Stimulated activated CD4-positive, alpha-beta T cell treated with anti-CD3 and anti-CD28 coated beads, Interleukin-1b, Interleukin-23, amount 100 ng/mL, for 48 hours (primary cell): ENCODE measurements at places on chromosomes 2 and 18.

- no peak for DNase-seq
These were observed 10.9 kb downstream of the SERPINB12 start for GRCh38 chr18:63553081-63553480.

DNA sequence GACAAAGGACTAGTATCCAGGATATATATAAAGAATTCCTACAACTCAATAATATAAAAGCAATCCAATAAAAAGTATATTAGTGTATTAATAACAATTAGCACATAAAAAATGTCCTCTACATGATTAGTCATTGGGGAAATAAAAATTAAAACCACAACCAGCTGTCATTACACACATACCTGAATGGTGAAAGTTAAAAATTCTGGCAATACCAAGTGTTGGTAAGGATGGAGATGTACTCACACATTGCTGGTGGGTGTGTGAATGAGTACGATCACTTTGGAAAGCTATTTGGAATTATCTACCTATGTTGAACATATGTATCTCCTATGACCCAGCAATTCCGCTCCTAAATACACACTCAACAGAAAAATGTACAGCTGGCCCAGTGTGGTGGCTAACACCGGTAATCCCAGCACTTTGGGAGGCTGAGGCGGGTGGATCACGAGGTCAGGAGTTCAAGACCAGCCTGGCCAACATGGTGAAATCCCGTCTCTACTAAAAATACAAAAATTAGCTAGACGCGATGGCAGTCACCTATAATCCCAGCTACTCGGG, 14.3 kb upstream of the NOL10 start:
- DNase-seq, result no peak

DNA sequence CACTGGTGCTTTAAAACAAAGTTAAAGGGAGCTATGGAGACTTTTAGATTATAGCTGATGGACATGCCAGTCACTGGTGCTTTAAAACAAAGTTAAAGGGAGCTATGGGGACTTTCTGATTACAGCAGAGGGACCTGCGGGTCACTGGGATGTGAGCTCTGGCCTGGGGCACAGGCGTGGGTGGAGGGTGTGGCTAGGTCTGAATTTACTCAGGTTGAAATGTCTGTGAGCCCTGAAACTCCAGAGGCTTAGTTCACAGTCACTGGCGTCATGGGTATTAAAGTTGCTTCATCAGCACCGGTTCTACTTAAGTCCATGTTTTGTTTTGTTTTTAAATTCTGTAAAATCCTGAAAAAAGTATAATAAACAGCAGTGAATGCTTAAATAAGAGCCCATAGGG, 49.0 kb upstream of the TMEM18 start:
- no peak for DNase-seq

DNA sequence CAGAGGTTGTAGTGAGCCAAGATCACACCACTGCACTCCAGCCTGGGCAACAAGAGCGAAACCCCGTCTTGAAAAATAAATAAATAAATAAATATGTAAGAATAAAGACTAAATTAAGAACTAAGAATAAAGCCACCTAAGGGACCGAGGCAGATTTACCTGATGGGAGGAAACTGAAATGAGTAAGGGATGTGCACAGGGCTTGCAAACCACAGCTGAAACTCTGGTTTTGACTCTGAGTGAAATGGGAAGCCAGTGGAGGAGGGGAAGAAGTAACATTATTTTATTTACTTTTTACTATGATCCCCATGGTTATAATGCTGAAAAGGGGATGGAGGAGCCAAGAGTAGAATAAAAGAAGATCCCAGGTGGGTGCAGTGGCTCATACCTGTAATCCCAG, 107.3 kb downstream of the CABYR start:
- DNase-seq, result peak; percentile 4

DNA sequence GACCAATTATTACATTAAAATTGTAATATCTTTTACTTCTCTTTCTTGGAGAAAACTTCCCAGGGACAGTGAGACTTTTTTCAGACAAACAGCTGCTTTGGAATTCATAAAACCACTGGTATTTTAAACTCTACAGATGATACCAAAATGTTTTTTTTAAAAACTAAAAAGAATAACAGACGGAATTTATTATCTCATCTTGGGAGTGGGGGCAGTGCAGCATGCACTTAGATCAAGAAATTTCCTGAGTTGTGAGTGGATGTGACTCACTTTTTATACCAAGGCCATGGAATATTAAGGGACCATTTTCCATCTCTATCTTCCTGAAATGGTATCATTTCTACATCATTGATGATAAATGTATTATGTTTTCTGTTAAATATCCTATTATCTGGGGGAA, 422.8 kb upstream of the HNRNPA3 start:
- no peak for DNase-seq

GRCh38 chr18:3985664-3986063, 469.4 kb downstream of the DLGAP1 start:
- DNase-seq, result no peak

GRCh38 chr2:223868005-223868404, 30.6 kb upstream of the AP1S3 start:
- DNase-seq, result no peak

DNA sequence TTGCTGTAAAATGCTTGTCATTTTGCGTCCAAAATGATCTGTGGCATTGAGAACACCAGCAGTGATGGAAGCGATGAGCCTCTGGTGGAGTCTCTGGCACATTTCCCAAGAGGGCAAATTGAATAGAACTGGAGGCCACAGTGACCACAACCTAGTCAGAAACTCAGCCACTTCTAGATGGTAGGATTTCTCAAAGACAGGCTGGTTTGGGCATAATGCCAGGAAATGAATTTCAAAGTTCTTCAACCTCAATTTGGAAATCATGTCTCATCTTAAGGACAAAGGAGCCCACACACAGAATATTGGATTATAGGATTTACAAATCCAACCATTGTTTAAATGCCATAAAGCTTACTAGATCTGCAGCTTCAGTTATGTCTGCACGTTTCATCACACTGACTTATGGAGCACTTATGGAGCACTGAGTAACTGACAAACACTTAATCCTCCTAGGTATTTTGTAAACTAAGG, 132.1 kb downstream of the COL6A3 start:
- no peak for DNase-seq

GRCh38 chr2:70553334-70553583, 367 bp downstream of the TGFA start:
- DNase-seq, result no peak

DNA sequence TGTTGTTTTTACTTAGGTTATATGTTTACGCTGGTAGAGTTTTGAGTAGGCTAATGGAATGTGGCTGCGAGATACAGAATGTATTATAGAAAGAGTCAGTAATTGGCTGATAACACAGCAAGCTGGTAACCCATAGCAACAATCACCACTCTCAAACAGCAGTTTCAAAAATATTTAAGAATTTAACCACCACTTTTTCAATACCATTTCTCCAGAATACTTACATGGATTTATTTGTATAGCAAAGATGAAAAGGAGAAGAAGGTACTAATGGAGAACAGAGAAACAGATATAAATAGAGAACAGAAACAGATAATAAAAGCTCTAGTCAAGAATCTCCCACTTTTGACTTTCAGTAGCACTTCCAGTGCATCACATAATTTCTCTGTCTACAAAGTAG, 188.3 kb upstream of the SLC39A10 start:
- DNase-seq, result no peak

GRCh38 chr2:138084206-138084605, 119.9 kb downstream of the HNMT start:
- no peak for DNase-seq

- no peak for DNase-seq
These were observed 167.7 kb downstream of the TMEM247 start for GRCh38 chr2:46647041-46647440.

- DNase-seq, result no peak
These were observed 7.0 kb downstream of the CTIF start for GRCh38 chr18:48545757-48546321.

DNA sequence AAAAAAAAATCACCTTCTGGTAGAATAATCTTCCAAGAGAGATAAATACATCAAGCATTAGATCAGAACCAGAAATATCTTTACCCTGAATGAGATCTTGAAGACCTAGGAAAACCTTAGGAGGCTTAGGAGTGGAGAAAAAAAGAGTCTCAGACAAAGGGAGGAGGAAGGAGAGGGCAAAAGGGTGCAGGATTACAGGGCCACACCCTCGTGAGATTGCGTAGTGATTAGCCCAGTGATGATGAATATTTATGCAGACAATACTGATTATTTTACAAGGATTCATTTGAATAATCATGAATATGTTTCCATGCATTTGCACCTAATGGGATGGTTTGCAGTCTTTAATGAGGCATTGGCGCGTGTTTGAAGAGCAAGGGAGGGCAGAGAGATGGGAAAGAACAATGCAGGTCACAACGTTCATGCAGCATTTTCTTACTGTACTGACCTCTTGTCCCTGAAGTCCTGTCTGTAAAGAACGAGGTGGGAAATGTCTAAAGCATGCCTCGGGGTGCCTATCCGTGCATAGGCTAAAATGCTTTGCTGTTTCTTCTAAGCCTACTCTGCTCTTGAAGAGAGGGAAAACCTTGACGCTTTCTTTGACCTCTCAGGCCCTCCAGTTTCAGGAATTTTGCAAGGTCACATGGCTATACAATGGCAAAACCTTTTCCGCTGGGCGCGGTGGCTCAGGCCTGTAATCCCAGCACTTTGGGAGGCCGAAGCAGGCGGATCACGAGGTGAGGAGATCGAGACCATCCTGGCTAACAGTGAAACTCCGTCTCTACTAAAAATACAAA, 18.6 kb upstream of the ZNF532 start:
- DNase-seq, result no peak

DNA sequence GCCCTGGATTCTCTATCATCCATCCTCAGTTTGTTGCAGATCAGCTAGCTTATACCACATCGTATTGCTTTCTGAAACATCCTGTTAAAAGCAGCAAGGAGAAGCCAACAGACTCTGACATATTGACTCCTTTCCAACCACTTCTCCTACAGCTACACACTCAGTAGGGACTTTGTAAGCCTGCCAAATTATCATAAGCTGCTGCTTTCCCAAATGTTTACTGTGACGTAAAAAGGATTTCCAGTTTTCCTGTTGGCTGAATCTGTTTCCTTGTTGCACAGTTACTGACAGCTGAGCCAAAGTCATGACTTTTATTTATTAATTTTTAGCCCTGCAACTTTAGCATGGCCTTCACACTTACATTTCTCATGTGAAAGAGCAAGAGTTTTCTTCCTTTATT, 294.3 kb downstream of the KCNJ3 start:
- no peak for DNase-seq

- DNase-seq, result no peak
These were observed 103.1 kb downstream of the ZNF236 start for GRCh38 chr18:76925501-76925900.

DNA sequence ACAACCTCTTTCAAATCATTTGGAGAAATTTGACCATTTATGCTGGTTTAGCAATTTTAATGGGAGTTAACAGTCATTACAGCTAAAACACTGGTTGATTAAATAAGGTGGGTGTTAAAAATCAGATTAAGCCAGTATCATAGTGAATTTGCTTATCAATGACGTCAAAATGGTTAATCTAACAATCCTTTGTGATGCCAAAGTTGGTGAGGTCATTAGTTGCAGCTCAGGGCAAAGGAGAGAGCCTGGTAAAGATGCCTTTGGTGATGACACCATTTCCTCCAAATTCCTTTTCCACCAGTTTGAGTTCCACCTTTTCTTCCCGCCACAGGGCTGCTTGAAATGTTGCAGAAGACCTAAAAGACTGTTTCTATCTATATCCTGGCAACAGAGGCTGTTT, 757.1 kb upstream of the PIK3C3 start:
- DNase-seq, result no peak

DNA sequence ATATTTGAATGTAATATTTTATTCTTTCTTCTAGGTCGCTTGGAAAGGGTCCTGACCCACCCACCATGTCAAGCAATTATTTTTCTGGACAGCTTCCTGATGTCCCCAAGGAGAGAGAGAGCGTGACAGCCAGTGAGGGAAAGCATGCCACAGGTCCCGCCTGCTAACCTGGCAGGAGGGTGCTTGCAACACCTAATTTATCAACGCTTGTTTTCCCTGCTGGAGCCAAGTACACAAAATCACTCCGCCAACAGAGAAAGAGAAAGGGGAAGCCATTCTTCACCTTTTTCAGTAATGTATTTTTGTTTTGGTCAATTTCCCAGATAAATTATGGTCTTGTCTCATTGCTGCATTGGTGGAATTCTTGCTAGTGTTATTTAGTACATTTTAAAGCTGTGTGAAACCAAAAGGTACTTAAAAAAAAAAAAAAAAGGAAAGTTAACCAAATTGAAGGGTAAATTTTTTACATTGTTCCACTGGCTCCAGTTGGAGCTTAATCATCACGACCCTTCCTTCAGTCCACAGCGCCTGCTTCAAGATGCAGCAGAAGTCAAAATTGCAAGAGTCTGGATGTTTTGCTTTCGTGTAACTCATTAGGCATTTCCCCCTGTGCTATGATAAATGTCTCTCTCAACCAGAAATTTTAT, 88.5 kb upstream of the COPS8 start:
- DNase-seq, result no peak

DNA sequence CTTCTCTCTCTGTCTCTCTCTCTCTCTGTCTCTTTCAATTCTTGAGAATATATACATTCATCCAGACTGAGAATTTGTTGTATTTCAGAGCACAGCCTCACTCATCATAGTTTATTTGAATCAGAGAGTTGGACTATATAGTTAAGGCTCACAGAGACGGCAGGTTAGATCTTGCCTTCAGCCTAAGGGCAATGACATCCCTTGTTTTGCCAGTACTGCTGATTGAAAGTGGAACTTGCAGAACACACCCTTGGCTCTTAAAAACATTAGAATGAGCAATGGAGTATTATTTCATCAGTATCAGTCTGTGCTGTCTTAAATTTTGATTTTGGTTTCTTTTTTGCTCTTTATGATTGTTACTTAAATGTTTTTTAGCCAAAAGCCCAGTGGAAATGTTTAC, 62.0 kb upstream of the DSG1 start:
- no peak for DNase-seq

- DNase-seq, result no peak
These were observed 48.0 kb downstream of the ZNF407 start for GRCh38 chr18:74645679-74646078.

DNA sequence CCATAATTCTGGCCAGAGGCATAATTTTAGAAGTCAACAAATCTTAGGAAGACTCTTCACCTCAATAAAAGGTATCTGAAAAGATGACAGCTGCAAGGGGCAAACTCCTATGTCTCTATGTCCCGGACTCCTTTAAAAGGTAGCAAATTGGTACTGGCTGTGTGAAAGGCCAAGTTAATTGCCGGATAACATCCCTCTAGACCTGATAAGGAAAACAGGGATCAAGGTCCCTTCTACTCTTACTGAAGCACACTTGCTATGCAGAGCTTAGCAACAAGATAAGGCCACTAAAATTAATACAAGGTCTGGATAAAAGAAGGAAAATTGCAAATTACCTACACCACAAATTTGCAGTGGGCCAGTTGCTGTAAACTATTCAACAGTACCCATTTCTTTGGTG, 141.0 kb upstream of the EPC2 start:
- DNase-seq, result no peak

DNA sequence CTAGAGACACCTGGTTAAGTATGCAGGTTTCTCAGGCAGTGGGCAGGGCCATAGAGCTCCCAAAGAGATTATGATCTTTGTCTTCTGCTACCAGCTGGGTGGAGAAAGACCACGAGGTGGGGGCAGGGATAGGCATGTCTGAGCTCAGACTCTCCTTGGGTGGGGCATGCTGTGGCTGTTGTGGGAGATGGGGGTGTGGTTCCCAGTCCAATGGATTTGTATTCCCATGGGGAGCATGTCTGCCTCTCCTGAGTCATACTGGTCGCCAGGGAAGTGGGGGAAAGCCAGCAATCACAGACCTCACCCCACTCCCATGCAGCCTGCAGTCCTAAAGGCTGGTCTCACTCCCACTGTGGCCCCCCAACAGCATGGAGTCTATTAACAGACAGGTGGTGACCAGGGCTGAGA, 31.4 kb upstream of the RHOB start:
- no peak for DNase-seq
